Hematopoietic multipotent progenitor cell treated with erythropoietin and hydrocortisone succinate and interleukin-3 and kit ligand, for 15 days (in vitro differentiated cells): ENCODE measurements at places on chromosomes 5 and 9.

DNA sequence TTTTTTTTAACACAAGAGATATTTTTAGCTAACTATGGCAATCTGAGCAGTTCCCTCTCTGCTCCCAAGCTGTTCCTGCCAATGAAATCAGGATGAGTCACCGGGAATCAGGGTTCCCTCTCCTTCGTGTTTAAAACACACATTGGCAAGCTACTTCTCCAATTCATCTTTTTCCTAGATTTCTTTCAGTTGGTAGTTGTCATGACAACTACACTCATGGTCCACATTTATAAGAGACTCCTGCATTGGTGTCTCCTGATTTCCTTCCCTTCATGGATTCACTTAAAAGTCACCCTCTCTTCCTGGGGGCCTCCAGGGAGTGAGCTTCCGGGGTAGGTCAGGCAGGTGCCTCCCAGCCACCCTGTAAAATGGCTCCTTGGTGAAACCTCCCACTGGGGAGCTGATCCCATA is 72.3 kb upstream of the NIPAL4 start:
- no peak for DNase-seq

GRCh38 chr9:16106021-16106571 is 553.3 kb downstream of the CCDC171 start:
- no peak for DNase-seq

DNA sequence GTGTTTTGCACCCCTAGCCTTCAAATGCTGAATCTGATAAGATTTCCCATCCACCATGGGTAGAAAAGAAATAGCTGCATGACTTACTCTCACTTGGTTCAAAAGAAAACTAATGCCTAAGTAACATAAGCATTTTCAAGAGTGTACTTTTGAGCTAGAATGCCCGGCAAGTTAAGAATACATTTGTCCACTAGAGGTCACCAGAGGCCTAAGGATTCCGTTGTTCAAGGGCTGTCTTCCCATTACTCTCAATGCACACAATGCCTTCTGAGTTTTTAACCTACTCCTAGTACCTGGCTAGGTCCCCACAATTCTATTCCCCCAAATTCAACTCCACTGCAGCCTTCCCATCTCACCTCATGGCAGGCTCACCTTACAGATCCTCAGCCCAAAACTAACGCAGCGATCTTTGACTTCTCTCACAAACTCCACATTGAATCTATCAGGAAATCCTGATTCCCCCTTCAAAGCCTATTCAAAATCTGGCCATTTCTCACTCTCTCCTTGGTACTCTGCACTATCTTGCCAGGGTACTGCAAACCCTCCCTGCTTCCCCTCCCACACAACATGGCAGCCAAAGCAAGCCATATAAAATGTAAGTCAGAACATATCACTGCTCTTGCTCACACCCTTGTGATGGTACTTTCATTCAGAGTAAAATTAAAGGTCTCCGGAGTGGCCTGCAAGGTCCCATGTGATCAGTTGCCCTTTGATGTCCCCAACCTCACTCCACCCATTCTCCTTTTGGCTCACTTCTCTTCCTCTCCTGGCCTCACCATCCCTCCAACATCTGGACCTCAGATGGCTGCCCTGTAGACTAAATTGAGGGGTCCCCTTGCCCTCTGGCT is 13.4 kb downstream of the OXCT1 start:
- peak; percentile 82 for DNase-seq

GRCh38 chr9:15149450-15149849 is 157.6 kb downstream of the TTC39B start:
- DNase-seq = no peak

DNA sequence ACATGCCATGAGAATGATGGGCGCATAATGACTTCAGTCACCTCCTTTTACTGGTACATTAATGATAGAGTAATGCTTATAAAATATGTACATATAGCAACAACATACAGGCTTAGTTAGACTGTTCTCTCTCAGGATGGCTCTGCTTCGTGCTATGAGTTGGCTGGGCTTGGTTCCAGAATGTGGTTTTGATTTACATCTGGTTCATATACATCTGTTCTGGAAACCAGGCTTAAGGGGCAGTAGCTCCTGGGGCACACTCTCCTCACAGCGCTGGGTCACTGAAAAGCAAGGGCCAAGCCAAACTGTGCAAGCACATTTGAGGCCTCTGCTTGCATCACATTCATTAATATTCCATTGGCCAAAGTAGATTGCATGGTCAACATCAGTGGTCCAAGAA is 44.9 kb downstream of the PCSK1 start:
- no peak for DNase-seq

- no peak for DNase-seq
Observed at GRCh38 chr5:181060924-181061323, 20.9 kb downstream of the BTNL9 start.

DNA sequence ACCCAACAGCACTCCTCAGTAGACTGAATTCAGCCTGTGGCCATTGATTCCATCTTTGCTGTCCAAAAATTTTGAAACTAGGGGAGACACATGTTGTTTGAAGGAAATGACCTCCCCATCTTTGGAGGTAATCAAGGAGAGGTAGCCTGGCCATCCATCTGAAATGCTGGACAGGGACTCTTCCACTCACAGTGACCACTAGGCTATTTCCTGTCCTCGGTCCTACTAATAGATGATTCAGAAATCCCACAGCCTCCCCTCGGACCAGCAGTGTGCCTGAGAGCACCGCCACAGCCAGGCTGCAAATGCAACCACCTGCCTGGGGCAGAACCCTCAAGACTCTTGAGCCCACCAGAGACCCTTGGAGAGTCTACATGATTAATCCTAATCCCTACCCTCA is 12.5 kb downstream of the HRH2 start:
- no peak for DNase-seq

DNA sequence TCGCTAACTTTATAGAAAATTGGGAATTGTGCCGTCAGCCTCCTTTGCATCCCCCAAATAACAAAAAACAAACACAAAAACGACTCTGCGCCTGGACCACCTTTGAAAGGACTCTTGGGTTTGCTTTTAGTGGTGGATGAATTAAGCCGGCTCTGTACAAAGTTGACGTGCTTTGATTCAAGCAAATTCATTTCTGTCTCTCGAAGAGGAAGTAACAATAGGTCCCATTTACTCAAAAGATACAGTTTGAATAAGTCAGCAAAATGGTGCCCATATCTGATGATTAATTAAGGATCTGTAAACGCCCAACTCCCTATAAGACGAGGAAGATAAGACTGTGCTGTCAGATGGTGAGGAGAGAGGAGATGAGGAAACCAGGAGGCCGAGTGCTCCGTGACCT is 67.8 kb downstream of the AK8 start:
- DNase-seq = no peak

GRCh38 chr5:123756318-123756665 is 244.3 kb downstream of the CSNK1G3 start:
- no peak for DNase-seq

- no peak for DNase-seq
Observed at GRCh38 chr5:149144637-149145036, 3.3 kb downstream of the ABLIM3 start.

- no peak for DNase-seq
Observed at GRCh38 chr9:135365013-135365768, 114.4 kb upstream of the PPP1R26 start.

- no peak for DNase-seq
Observed at GRCh38 chr9:34688329-34689115, 2.6 kb downstream of the CCL19 start.

- no peak for DNase-seq
Observed at GRCh38 chr5:34648039-34648839, 7.9 kb upstream of the RAI14 start.

DNA sequence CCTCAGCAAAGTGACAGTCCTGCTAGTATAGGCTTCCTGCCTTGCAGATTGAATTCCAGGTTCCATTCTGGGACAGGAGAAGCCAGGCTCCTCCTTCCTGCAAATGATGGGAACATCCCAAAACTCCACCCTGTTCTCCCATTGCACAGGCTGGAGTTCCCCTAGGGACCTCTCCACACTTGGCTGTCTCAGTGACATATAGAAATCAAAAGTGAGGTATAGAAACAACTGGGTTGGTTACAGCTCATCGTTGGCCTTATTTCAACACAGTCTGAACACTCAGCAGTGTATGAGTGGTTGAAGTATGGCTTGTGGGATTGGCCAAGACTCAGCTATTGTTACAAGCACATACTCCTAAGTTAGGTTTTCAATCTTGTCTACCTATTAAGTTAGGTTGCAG is 157.8 kb upstream of the FTMT start:
- DNase-seq = no peak

GRCh38 chr5:67214707-67215447 is 18.3 kb upstream of the CD180 start:
- DNase-seq = no peak

GRCh38 chr5:158407824-158408195 is 548.9 kb upstream of the CLINT1 start:
- DNase-seq = no peak

DNA sequence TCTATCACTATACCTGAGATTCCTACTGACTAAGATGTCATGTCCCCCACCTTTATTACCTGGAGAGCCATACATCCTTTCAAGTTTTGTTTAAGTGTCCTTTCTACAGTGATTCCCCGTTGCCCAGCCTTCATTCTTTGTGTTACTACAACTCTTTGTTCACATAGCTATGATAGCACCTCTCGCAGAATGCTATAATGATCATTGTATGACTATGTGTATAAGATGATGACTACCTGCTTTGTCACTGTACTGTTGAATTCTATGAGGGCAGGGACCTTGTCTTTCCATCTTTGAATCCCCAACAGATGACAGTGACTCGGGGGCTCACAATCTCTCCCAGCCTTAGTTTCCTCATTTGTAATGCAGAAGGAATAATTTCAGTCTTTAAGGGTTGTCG is 361.2 kb downstream of the NPR3 start:
- no peak for DNase-seq

- no peak for DNase-seq
Observed at GRCh38 chr9:107905308-107906020, 415.9 kb upstream of the KLF4 start.

DNA sequence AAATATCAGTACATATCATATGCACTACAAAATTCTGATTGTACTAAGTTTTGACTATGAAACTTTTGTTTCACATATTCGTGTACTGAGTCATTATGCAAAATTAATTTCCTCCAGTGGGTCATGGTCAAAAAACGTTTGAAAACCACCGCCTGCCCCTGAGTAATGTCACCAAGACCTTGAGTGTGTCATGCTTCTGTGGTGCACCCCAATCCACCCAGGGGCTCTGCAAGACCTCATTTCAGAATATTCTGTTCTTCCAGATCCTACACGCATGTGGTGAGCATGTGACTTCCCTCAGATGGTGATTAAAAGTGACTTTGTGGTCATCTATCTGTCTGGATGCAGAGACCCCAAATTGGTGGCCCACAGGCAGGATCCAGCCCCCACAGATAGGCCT is 31.0 kb downstream of the ABLIM3 start:
- no peak for DNase-seq

GRCh38 chr9:90799271-90799852 is 2.3 kb upstream of the SYK start:
- DNase-seq = no peak

- DNase-seq = no peak
Observed at GRCh38 chr9:110030632-110031031, 177.3 kb downstream of the C9orf152 start.

GRCh38 chr5:173744551-173744950 is 128.1 kb upstream of the BOD1 start:
- DNase-seq = no peak

DNA sequence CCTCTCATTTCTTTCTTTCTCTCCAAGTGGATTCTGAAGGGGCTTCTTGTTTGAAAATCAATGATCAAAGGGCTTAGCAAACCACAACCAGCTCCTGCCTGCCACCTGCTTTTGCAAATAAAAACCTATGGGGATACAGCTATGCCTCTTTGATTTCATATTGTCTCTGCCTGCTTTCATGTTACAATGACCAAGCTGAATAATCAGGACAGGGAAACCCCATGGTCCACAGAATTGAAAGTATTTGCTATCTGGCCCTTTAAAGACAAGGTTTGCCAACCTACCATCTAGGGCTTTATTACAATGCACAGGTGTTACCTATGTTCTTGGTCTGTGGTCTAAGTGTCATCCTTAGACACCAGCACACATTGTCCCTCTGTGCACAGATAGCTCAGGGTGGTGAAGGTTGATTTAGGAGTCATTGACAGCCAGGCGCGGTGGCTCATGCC is 28.8 kb upstream of the PLIN2 start:
- no peak for DNase-seq

DNA sequence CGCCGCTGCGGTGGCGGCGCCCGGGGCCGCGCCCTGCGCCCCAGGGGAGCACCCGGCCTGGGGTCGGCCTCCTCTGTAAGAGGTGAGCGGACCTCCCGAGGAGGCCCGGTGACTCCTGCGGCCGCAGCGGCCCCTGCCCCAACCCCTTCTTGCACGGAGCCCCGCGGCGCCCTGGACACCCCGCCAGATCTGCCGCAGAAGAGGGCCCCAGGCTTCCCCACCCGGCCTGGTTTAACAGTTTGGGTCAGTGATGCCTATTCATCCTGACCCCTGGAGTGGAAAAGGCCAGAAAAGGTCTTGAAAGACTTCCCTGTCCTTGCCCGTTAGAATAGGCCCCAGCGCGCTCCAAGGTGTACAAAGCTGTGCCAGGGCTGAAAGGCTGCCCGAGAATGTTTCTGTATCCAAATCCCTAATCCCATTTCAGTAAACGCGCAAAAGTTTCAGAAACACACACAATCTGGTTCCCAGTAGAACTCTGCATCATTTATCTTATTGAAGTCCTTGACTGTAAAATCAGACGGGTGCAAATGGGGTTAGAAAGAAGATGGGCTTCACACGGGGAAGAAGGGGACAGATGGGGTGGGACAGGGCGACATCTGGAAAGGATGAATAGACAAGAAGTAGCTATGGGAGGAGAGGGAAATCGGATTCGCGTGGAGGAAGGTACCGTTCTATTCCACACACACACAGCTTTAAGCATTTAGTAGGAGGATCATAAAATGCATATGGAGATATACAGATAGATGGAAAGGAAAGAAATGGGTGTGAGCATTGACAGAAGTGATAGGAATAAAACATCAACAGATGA is 1.1 kb upstream of the SSBP2 start:
- DNase-seq = peak; percentile 19
